AG10803 (cell line): ENCODE measurements at places on chromosomes 16 and 17.

DNA sequence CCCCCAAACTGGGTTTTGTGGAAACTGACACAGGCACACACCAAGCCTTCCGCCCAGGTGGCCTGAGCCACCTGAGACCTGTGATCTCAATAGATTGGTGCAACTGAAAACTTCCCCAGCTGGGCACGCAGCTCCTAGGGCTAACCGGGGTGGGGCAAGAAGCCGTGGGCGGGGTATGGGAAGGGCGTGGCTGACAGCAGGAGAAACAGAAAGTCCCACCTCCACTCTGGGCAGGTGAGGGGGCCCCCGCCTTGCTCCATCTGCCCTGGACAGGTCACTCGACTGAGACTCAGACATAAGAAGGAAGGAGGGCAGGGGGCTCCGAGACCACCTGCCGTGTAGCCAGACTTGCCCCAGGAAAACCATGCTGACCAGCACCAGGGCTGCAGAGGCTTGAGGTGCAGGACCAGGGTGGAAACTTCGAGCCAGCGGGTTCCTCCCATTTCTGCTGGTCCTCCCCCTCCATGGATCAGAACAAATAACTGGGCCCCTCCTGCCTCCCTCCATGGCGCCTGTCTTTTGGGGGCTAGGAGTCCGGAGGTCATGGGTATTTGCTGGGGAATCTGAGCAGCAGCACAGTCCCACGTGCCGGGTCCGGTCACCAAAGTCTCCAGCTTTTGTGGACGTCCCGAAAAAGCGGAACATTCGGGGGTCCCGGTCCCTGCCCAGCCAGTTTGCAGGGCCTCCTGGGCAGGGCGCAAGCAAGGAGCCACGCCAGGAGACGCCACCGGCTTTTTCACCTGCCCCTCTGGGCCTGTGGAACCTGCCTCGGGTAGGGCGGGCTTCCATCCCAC lies 1.3 kb downstream of the TIMP2 start:
- no peak for DNase-seq

GRCh38 chr16:63890081-63890480 lies 1231.8 kb downstream of the CDH11 start:
- DNase-seq = peak; percentile 17

DNA sequence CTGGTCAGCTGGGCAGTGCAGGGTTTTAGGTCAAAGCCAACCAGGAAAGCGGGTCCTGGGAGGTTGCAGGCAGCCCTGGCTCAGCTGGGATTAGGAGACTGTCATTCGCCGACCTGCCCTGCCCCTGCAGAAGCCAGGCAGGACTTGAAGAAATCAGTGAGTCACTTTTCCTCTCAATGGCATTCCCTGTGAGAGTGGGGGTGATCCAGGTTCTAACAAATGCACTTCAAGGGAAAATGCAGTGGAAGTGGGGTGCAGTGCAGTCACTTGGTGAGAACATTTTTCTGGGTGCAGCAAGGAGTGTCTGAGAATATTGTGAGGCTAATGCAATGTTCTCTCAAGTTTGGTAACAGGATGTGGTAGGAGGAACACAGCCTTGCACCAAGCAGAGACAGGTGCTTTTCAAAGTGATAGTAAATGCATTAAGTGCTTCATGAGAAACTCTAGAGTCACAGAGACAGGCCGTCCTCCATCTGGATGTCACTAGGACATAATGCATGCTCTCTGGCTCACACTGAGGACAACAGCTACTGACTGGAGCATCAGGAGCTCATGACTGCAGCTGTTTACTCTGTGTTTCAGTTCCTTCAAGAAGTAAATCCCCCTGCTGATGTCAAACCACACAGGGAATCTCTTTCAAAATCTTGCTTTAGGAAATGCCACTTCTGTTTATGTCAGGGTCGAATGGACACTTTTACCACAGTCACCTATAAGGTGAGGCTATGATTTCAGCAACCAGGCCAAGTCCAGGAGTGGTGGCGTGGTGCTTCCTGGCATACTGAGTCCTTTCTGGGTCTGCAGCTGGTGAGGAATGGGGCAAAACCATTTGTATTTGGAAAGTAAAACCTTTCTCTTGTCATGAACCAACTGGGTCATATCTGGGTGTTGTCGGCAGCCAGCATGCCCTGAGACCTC lies 16.7 kb downstream of the CDK5R1 start:
- no peak for DNase-seq

- DNase-seq = no peak
Observed at GRCh38 chr16:73040735-73041402, 7.1 kb downstream of the ZFHX3 start.

DNA sequence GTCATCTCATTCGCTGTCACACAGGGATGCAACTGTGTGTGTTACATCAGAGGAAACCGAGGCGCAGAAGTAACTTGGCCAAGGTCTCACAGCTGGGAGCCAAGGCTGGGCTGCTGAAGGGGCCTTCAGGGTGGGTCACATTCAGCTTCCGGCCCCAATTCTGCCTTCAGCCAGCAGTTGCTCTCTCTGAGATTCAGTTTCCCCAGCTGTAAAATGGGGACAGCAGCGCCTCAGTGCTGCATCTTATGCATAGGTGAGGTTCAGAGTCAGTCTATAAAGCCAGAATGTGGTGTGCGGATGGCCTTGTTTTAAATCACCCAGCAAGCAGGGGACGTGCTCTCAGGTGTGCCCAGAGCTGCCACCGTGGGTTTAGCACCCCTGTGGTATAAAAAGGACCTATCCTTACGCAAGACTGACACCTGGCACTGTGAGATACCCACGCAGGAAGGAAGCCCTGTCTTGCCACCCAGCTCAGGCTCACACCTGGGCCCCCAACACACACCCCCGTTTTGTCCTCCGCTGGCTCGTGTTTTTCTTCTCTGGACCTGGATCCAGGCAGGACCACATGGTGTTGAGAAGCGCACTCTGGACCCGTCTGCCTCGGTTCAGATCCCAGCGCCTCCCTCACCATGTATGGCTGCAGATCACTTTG lies 94.6 kb upstream of the GSE1 start:
- DNase-seq = no peak

GRCh38 chr17:74659889-74660288 lies 36.4 kb upstream of the CD300E start:
- DNase-seq = no peak

GRCh38 chr16:79379095-79379494 lies 221.4 kb downstream of the MAF start:
- no peak for DNase-seq

DNA sequence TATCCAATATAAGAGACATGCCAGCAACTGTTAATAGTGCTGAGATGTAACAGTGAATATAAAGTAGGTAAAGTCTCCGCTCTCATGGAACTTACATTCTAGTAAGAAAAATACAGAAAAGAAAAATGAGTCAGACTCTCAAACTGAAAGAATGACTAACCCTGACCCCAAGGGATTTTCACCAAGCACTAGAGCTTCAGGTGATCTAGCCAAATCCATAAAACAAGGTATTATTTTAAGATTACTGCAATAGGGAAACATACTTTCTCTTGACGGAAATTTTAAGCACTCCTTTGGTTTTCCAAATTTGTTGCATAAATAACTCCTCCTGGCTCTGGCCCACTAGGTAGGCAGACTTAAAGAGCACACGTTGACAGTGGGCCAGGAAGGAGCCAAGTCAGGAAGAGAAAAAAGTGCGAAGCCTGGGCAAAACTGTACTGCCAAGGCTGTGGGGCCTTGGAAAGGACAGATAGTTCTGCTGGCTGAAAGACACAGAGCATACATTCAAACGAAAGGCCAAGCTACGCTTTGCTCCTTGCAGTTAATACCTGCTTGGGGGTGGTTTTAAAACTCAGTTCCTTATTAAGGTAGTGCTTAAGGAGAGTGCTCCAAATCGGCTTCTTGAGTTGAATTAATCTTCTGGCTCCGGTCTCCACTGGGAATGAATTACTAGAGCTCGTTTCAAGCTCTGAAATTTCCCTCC lies 1.4 kb downstream of the GOT2 start:
- DNase-seq = no peak

GRCh38 chr16:20871941-20872815 lies 28.0 kb downstream of the DCUN1D3 start:
- DNase-seq = no peak

- no peak for DNase-seq
Observed at GRCh38 chr16:7088711-7089110, 243.9 kb upstream of the RBFOX1 start.

- DNase-seq = no peak
Observed at GRCh38 chr17:61459939-61460718, 7.9 kb downstream of the TBX4 start.

- DNase-seq = no peak
Observed at GRCh38 chr17:30556374-30557332, 79.4 kb downstream of the GOSR1 start.

DNA sequence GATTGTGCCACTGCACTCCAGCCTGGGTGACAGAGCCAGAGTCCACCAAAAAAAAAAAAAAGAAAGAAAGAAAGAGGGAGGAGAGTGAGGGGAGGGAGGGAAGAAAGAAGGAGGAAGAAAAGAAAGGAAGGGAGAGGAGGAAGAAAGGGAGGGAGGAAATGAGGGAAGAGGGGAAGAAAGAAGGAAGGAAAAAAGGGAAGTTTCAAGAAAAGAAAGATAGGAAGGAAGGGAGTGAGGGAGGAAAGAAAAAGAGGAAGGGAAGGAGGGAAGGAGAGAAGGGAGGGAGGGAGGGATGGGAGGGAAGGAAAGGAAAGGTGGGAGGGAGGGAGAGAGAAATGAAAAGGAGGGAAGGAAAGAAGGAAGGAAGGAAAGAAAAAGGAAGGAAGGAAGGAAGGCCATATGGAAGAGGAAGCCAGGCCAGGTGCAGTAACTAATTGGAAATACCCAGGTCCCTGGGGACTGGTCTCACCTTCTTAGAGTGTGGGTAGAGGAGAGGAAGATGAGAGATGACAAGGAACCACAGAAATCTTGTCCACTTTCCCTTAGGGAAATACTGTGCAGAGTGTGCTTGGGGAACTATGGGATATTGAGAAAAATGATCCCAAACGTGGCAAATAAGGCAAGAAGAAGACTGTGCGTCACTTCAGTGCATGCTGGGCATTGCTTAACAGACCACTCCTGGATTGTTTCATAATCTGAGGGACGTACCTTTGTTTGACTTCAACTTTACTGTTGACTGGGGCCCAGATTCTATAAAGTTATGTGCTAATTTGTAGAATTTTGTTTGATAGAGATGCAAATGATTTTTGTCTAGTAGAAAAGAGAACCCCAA lies 15.1 kb upstream of the CSNK2A2 start:
- no peak for DNase-seq

- DNase-seq = no peak
Observed at GRCh38 chr17:35514564-35514963, 22.9 kb downstream of the SLFN12L start.

GRCh38 chr16:8380311-8380710 lies 210.0 kb downstream of the TMEM114 start:
- DNase-seq = no peak

GRCh38 chr17:45160447-45161287 lies 1.0 kb upstream of the HEXIM2 start:
- peak; percentile 75 for DNase-seq

- DNase-seq = peak; percentile 61
Observed at GRCh38 chr16:57185446-57185944, 344 bp downstream of the PSME3IP1 start.

DNA sequence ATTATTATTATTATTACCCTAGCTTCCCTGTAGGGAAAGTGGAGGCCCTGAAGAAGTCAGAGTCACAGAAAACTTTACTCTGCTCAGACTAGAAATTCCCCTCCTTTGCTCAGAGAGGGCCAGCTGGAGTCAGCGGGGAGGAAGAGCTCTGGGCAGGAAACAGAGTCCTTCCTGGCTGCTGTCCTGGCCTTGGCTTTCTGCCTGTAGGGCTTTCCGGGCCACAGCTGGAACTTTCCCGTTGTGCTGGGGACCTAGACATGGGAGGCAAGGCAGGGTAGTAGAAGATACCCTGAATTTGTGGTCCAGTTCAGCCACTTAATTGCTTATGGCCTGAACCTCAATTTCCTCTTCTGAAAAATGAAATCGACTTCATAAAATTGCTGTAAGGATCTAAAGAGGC lies 14.0 kb upstream of the CCL2 start:
- peak; percentile 37 for DNase-seq

- DNase-seq = no peak
Observed at GRCh38 chr16:76959166-76959565, 231.8 kb upstream of the MON1B start.
